Stimulated activated CD8-positive, alpha-beta memory T cell treated with anti-CD3 and anti-CD28 coated beads, Interleukin-4, amount 100 ng/mL, for 1 hour (primary cell): ENCODE measurements at places on chromosomes 1 and 21.

DNA sequence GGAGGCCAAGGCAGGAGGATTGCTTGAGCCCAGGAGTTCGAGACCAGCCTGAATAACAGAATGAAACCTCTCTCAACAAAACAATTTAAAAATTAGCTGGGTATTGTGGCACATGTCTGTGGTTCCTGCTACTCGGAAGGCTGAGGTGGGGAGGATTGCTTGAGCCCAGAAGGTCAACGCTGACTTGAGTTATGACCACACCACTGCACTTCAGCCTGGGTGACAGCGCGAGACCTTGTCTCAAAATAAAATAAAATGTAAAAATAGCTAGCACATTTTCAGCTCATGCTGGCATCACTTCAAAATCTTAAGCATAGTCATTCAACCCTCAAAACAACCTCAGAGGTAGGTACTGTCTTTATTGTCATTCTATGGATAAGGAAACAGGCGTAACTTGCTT lies 6.4 kb downstream of the JAK1 start:
- DNase-seq = no peak

DNA sequence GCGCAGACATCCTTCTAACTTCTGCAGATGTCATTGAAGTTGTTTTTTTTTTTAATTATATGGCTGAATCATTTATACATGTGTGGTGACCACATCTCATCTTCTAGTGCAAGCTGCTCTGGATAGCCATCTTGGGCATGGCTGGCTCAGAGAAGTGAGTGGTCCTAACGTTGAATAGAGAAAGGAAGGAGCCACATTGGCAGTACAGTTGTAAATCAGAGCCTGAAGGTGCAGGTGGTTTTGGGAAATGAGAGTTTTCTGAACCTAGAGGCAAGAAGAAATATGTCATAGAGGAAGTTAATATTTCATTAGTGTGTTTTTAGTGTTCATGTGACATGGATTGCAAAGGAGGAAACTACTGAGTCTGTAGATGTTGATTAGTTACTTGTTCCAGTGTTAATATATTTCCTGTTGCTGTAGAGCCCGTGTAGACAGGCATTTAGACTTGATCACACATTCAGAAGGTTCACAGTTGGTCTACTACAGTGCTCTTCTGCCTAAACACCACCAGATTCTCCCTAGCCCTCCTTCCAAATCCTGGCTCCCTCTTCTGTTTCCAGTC lies 163.7 kb downstream of the ROR1 start:
- no peak for DNase-seq

- no peak for DNase-seq
Observed at GRCh38 chr1:53616511-53616910, 122.5 kb downstream of the GLIS1 start.

GRCh38 chr1:196377811-196378210 lies 230.4 kb downstream of the KCNT2 start:
- no peak for DNase-seq

GRCh38 chr1:193339401-193339800 lies 153.0 kb upstream of the B3GALT2 start:
- no peak for DNase-seq

- DNase-seq = no peak
Observed at GRCh38 chr21:36202726-36203602, 46.3 kb downstream of the DOP1B start.

GRCh38 chr1:59005491-59006288 lies 221.8 kb upstream of the JUN start:
- DNase-seq = no peak

GRCh38 chr1:229470406-229471043 lies 36.6 kb upstream of the ACTA1 start:
- DNase-seq = no peak

GRCh38 chr1:89364954-89365550 lies 1.2 kb downstream of the GBP6 start:
- no peak for DNase-seq

GRCh38 chr1:25039229-25039628 lies 109.2 kb upstream of the RUNX3 start:
- DNase-seq = no peak

GRCh38 chr1:21298981-21299391 lies 8.7 kb upstream of the ECE1 start:
- no peak for DNase-seq

- no peak for DNase-seq
Observed at GRCh38 chr21:22020221-22020620, 1022.0 kb downstream of the NCAM2 start.

GRCh38 chr1:241219449-241219848 lies 137.6 kb downstream of the RGS7 start:
- DNase-seq = no peak

DNA sequence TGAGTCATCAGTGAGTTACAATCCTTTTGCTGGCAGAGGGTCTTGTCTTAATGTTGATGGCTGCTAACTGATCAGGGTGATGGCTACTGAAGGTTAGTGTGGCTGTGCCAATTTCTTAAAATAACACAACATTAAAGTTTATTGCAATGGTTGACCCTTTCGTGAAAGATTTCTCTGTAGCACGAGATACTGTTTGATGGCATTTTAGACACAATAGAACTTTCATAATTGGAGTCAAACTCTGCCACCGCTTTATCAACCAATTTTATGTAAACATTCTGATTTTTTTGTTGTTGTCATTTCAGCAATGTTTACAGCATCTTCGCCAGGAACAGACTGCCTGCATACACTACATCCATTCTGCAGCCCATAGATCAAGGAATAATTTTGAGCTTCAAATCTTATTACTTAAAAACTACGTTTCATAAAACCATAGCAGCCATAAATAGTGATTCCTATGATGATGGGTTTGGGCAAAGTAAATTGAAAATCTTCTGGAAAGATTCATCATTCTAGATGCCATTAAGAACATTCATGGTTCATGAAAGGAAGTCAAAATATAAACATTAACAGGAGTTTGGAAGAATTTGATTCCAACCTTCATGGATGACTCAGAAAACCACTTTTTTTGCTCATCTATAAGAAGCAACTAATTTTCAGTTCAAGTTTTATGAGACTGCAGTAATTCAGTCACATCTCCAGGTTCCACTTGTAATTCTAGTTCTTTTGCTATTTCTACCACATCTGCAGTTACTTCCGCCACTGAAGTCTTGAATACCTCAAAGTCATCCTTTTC lies 85.9 kb downstream of the TYW3 start:
- no peak for DNase-seq

DNA sequence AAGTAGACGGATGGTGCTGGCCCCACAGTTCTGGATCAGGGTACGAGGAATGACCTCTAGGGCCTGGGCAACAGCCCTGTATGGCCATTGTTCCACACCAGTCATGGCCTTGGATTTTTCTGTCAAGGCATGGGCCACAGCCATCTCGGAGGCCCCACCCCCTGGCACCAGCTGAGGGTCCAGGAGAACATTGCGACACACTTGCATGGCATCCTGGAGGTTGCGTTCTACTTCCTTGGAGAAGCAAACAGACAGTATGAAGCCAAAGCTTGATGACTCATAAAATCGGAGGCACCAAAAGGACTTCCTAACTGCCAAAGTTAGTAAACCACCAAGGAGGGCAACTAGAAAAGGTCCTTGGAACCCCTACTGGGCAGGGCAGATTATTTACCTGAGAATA lies 11.9 kb upstream of the VHLL start:
- no peak for DNase-seq

DNA sequence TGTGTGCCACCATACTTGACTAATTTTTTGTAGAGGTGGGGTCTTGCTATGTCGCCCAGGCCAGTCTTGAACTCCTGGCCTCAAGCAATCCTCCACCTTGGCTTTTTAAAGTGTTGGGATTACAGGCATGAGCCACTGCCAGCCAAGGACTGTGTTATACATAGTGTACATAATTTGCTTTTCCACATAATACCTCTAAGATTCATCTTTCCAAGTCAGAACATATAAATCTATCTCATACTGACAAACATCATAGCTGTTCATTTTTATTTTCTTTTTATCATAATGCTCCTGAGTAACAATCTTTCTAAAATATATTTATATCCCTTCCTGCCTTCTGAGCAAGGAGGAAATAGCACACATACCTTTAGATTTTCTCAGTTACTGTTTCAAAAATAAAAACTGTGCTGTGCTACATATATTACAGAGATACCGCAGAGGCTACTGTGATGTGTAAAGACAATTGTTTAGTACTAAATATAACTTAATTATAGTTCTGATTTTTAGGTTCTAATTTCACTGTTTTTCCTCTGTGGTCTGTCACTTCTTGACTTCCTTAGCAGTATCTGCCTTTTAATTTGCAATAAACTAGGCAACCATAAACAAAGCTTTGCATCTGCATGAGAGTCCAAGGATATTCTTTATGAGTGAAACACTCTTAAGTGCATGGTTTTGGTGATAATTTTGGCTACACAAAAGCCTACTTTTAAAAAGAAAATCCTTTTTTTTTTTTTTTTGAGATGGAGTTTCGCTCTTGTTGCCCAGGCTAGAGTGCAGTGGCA lies 59.3 kb downstream of the EYA3 start:
- DNase-seq = no peak

GRCh38 chr1:213201380-213202155 lies 150.5 kb downstream of the RPS6KC1 start:
- DNase-seq = no peak

- DNase-seq = no peak
Observed at GRCh38 chr21:25845729-25846256, 111.0 kb downstream of the GABPA start.

GRCh38 chr1:162138599-162139181 lies 69.2 kb downstream of the NOS1AP start:
- no peak for DNase-seq

- no peak for DNase-seq
Observed at GRCh38 chr1:157984469-157984868, 9.0 kb upstream of the KIRREL1 start.

GRCh38 chr1:113027449-113027848 lies 45.5 kb upstream of the LRIG2 start:
- no peak for DNase-seq

DNA sequence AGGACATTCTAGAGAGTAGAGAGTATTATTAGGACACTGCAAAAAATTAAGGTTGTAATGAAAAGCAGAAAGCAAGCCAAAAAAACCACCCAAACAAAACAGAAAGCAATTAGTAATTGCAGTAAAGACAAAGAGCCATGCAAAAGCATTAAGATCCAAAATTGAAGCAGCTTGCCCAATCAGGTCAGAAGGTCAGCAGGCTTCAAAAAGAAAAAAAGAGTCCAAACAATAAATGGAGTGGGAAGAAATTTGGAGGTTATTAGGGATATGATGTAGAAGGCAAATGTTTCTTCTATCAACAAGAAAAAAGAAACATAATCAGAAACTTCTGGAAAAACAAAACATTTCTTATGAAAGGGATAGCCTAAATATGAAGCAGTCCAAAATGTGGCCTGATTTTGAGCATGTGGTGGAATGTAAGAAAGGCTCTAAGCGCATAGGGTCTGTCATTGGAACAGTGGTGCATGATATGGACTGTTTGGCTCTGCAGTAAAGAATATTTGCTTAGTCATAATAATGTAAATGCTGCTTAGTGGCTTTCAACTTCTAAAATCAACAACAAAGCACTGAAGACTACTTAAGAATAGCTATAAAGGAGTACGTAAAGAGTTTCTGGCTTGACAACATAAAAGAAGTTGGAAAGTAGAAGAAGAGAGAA lies 4.8 kb downstream of the STUM start:
- DNase-seq = no peak

DNA sequence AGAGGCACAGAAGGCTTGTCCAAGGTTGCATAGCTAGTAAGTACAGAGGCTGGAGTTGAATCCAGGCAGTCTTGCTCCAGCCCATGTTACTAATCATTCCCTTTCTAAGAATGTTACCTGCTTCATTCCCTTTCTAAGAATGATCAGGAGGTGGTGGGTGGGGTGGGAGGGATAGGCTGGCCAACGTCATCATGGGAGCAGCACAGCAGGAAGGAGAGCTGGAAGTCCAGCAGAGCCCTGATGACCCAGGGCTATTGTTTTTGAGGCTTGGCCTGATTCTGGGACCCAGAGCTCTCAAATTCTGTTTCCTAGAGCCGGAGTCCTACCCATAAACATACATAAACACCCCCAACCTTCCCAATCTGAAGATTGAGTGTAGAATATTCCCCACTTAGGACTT lies 11.8 kb upstream of the CSF1 start:
- no peak for DNase-seq

- DNase-seq = no peak
Observed at GRCh38 chr1:56973923-56974742, 8.3 kb upstream of the C8B start.

DNA sequence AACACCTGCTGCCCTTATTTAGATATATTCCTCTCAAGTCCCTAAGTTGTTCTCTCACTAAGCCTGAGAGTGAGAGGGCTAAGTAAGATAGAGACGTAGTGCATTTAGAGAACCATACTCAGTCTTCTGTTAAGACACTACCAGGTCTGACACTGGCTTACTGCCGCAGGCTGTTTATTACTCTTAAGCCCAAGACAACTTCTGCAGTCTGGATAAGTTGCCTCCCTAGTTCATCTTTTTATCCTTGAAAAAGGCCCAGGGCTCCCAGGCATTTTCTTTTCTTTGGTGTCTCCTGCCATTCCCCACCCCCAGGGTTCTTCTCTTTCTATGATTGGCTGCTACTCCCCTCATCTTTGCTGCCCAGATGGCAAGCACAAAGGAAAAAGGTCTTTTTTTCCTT lies 38.7 kb downstream of the CACHD1 start:
- DNase-seq = no peak

DNA sequence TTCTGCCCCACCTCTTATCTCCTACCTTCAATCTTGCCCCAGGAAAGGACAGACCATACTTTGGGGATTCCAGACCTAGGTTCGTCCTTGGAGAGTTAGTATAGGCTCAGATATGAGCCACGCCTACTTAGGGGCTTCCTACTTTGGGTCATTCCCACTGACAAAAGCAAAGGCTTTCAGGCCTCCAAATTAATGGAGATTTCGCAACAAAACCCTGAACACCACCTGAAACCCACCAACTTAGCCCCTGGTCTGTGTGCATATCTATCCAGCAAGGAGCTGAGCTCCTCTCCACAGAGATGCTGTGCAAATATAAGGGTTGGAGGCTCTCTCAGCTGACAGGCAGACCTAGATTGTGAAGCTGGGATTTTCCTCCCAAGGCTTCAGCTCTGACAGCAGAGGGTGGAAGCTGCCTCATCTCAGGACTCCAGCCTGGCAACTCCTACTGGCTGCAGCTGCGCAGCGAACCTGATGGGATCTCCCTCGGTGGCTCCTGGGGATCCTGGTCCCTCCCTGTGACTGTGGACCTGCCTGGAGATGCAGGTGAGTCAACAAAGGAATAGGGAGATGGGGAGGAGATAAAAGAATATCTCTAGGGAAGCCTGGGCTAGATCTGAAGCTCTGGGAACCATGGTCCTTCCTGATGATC lies 2.1 kb downstream of the MPL start:
- no peak for DNase-seq

GRCh38 chr1:194366705-194367104 lies 1180.3 kb upstream of the B3GALT2 start:
- DNase-seq = no peak

DNA sequence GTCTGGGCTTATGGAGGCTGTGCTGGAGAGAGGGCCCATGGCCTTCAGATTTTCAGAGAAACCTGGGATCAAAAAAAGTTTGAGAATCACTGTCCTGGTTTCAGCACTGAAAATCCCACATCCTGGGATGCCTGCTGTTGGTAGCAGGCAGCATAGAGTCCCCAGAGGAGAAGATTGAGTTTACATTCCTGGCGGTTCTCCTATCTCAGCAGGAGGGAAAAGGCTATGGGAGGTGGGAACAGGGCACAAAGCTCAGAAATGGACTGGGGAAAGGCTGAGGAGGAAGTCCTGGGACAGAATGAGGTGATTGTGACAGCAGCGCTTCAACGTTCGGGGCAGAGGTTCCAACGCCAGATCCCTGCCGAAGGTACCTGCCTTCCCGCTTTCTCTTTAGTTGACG lies 103.4 kb downstream of the ETS2 start:
- no peak for DNase-seq

- DNase-seq = no peak
Observed at GRCh38 chr1:48044311-48044710, 47.1 kb upstream of the TRABD2B start.

- DNase-seq = no peak
Observed at GRCh38 chr21:37636152-37636860, 269.7 kb downstream of the DYRK1A start.
